ENCODE measurements at places on chromosomes 7 and 10. TPM values are rescaled to one million over a fixed set of nuclear protein-coding genes. Genes with fewer than 3 reads are reported as not detected.

The C10orf53 gene
- total RNA-seq: not detected

The ITGB8 gene
- total RNA-seq: 15.6 TPM

The ASAH2 gene
- total RNA-seq: 5.4 TPM

The TRIM50 gene
- total RNA-seq: 4.6 TPM

DNA sequence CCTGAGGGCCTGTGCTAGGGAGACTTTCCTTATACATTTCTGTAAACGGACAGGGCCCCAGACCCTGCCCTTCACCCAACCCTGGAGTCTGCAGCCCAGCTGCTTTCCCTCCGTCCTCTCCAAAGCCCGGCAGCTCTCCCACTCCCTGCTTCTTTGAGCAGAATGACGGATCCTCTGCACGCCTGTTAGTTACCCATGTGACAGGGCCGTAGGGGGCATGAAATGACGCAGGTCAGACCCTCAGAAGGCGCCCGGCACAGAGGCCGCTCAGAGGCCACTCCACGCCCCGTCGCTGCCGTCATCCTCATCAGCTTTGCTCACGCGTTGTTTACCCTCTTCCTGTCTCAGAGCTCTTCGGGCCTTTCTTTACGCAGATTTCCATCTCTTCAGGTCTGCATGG lies 60.2 kb upstream of the MKRN1 start:
- H3K36me3 ChIP-seq: peaks cover 18% of the 10 kb centered on the region
- DNase-seq: no peak
- H3K27me3 ChIP-seq: no peaks in the 10 kb centered on the region
- peak overlapping the region; percentile 93 for H3K27ac ChIP-seq
- H3K4me1 ChIP-seq: peaks cover 44% of the 10 kb centered on the region
- H3K4me3 ChIP-seq: peak overlapping the region; percentile 67

DNA sequence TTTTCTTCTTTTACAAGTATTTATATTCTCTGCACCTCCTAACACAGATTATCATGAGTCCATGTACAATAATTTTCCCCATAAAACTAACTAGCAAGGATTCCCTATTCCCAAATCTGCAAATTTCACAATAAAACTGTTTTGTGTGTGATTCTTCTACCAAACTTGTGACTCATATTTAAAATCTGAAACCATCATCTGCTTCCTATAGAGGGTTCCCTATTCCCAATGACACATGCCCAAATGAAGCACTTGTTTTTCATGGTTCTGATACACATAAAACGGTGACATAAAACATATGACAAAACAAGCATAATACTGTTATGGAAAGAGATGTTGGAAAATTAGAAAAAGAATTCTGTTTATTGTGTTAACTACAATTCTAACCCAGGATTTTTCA lies 657.6 kb downstream of the PARD3 start:
- no peak overlapping the region for H3K4me3 ChIP-seq
- H3K36me3 ChIP-seq: peaks cover 3% of the 10 kb centered on the region
- no peaks in the 10 kb centered on the region for H3K27me3 ChIP-seq
- DNase-seq: no peak
- H3K27ac ChIP-seq: no peak overlapping the region
- H3K4me1 ChIP-seq: peaks cover 13% of the 10 kb centered on the region

- H3K4me3 ChIP-seq: peak overlapping the region; percentile 24
- no peak overlapping the region for H3K27ac ChIP-seq
- peaks cover 87% of the 10 kb centered on the region for H3K27me3 ChIP-seq
- H3K36me3 ChIP-seq: no peaks in the 10 kb centered on the region
- peaks cover 29% of the 10 kb centered on the region for H3K4me1 ChIP-seq
- DNase-seq: no peak
Observed at GRCh38 chr10:93076871-93077270, 3.2 kb downstream of the CYP26A1 start.

DNA sequence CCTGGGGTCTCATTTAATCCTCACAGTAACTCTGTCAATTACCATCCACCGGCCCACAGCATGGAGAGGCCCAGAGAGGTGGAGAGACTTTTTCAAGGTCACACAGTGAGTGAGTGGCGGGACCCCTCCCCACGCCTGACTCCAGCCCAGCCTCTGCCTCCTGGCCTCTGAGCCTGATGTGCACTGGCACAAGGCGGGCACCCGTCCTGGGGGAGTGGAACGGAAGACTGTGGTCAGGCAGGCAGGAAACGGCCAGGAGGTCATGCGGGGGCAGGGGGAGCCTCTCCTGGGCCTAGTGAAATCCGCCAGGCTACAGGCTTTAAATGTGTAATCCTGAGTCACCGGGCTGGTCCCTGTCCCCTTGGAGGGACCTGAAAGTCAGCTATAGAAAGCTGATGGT lies 32.2 kb downstream of the ZCCHC24 start:
- H3K4me3 ChIP-seq: no peak overlapping the region
- DNase-seq: no peak
- H3K4me1 ChIP-seq: peaks cover 20% of the 10 kb centered on the region
- H3K36me3 ChIP-seq: peaks cover 8% of the 10 kb centered on the region
- H3K27me3 ChIP-seq: peaks cover 3% of the 10 kb centered on the region

- H3K27me3 ChIP-seq: no peaks in the 10 kb centered on the region
- DNase-seq: no peak
- H3K27ac ChIP-seq: no peak overlapping the region
- H3K4me1 ChIP-seq: no peaks in the 10 kb centered on the region
- H3K36me3 ChIP-seq: no peaks in the 10 kb centered on the region
- H3K4me3 ChIP-seq: no peak overlapping the region
Observed at GRCh38 chr7:9488555-9488954, 1055.1 kb downstream of the NXPH1 start.

DNA sequence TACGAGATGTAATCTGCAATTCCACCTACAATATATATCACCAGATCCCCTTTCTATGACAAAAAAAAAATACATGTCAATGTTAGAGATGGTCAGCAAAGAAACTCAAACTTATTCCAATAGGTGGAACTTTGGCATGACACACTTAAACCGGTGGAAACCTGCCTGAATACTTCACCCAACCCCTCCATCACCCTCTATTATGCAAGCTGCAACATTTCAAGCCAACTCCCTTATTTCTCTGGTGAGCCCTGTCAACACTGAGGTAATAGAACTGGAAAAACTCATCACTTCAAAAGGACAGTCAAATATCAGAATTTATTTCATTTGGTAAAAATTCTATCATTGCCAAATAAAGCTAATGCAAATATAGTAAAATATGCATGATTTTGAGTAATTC lies 3.6 kb downstream of the ZNF438 start:
- peak overlapping the region; percentile 59 for H3K27ac ChIP-seq
- peaks cover 21% of the 10 kb centered on the region for H3K4me1 ChIP-seq
- H3K4me3 ChIP-seq: peak overlapping the region; percentile 12
- no peaks in the 10 kb centered on the region for H3K36me3 ChIP-seq
- H3K27me3 ChIP-seq: no peaks in the 10 kb centered on the region
- no peak for DNase-seq

- no peak for DNase-seq
- H3K27me3 ChIP-seq: no peaks in the 10 kb centered on the region
- no peaks in the 10 kb centered on the region for H3K36me3 ChIP-seq
- H3K27ac ChIP-seq: no peak overlapping the region
Observed at GRCh38 chr7:102891693-102892261, 21.0 kb upstream of the LRRC17 start.

DNA sequence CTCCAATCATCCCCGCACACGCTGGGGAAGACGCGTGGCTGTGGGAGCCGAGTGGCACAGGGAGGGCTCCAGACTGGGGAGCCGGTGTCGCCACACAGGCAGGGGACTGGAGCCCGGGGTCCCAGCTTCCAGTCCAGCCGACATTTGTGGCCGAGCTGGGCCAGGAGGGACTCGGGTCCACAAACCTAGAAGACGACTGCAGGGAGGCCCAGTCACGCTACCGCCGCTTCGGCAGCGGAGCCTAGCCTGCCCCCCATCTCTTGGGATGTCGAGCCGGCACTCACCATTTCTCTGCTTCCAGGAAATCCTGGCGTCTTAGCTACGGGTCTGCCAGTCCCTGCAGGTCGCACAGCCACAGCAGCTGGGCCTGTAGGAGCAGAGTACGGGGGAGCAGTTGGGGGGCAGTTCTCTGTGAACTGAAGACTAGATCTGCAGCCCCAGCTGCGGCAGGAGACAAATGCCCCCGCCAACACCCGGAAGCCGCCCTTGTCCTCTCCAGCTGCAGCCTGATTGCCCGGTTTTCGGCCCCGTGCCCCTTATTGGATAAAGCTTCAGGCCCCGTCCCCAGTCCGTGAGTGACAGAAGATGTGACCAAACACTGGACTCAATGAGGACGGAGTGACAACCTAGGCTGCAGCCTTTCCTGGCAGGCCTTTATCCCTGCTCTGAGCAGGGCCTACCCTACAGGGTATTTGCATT lies 270.7 kb downstream of the ZNF33B start:
- no peak overlapping the region for H3K4me3 ChIP-seq
- no peak overlapping the region for H3K27ac ChIP-seq
- no peaks in the 10 kb centered on the region for H3K36me3 ChIP-seq
- no peak for DNase-seq
- H3K4me1 ChIP-seq: no peaks in the 10 kb centered on the region

DNA sequence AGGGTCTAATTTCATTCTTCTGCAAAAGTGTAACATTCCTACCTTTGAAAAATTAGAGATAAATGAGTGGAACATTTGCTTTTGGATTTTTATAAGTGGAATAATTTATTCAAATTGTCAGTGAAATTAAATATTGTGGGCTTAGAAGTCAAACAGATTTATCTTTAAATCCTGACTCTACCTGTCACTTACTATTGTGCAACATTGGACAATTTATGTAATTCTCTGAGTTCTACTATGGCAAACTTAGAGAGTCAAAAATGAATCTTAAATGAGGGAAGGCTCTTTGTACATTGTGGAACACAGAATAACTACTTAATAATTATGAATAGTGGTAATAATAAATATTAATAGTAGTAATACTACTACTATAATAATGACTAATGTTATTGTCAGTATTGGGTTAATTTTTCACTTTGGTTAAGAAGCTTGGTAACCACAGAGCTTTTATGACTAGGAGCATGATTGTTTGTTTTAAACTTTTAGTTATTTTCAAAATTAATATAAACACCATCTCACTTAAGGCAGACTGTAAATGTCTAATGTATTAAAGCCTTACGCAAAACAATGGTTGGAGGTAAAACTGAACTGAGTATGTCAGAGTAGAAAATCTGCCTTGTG lies 70.0 kb downstream of the PRKG1 start:
- no peak overlapping the region for H3K27ac ChIP-seq
- H3K36me3 ChIP-seq: no peaks in the 10 kb centered on the region
- H3K4me1 ChIP-seq: no peaks in the 10 kb centered on the region
- H3K4me3 ChIP-seq: no peak overlapping the region
- no peak for DNase-seq
- no peaks in the 10 kb centered on the region for H3K27me3 ChIP-seq

DNA sequence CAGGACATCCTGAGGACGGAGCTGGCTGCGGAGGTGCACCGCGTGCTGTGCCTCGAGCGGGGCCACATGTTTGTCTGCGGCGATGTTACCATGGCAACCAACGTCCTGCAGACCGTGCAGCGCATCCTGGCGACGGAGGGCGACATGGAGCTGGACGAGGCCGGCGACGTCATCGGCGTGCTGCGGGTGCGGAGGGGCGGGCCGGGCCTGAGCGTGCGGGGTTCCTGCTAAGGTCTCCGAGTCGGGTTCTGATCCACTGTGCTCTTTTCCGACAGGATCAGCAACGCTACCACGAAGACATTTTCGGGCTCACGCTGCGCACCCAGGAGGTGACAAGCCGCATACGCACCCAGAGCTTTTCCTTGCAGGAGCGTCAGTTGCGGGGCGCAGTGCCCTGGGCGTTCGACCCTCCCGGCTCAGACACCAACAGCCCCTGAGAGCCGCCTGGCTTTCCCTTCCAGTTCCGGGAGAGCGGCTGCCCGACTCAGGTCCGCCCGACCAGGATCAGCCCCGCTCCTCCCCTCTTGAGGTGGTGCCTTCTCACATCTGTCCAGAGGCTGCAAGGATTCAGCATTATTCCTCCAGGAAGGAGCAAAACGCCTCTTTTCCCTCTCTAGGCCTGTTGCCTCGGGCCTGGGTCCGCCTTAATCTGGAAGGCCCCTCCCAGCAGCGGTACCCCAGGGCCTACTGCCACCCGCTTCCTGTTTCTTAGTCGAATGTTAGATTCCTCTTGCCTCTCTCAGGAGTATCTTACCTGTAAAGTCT lies 10.4 kb downstream of the ATG9B start:
- peak overlapping the region; percentile 66 for H3K4me3 ChIP-seq
- no peaks in the 10 kb centered on the region for H3K36me3 ChIP-seq
- DNase-seq: no peak
- H3K4me1 ChIP-seq: peaks cover 37% of the 10 kb centered on the region
- peaks cover 53% of the 10 kb centered on the region for H3K27me3 ChIP-seq
- no peak overlapping the region for H3K27ac ChIP-seq

- DNase-seq: no peak
- H3K4me1 ChIP-seq: no peaks in the 10 kb centered on the region
- H3K27me3 ChIP-seq: no peaks in the 10 kb centered on the region
- H3K4me3 ChIP-seq: no peak within 1 kb of the TSS
- no peak within 1 kb of the TSS for H3K27ac ChIP-seq
Observed at GRCh38 chr7:144000020-144000419, at the start of gene OR6B1. TSS of gene OR6B1 (plus strand) at chr7:144000320. CDS start at chr7:144003997, 3,677 bp downstream.

GRCh38 chr10:21993360-21994001 lies 10.0 kb downstream of the DNAJC1 start:
- no peaks in the 10 kb centered on the region for H3K27me3 ChIP-seq
- H3K27ac ChIP-seq: no peak overlapping the region
- no peak overlapping the region for H3K4me3 ChIP-seq
- no peaks in the 10 kb centered on the region for H3K4me1 ChIP-seq
- DNase-seq: no peak
- H3K36me3 ChIP-seq: no peaks in the 10 kb centered on the region

- no peak overlapping the region for H3K4me3 ChIP-seq
- no peaks in the 10 kb centered on the region for H3K27me3 ChIP-seq
- peak overlapping the region; percentile 56 for H3K27ac ChIP-seq
- no peaks in the 10 kb centered on the region for H3K36me3 ChIP-seq
- DNase-seq: no peak
Observed at GRCh38 chr10:533186-533585, 156.3 kb downstream of the DIP2C start.

GRCh38 chr7:28419716-28420115 lies 7.4 kb downstream of the CREB5 start:
- no peak overlapping the region for H3K4me3 ChIP-seq
- H3K27ac ChIP-seq: no peak overlapping the region
- H3K36me3 ChIP-seq: peaks cover 10% of the 10 kb centered on the region
- DNase-seq: no peak
- H3K4me1 ChIP-seq: peaks cover 23% of the 10 kb centered on the region

GRCh38 chr7:130273933-130274255 lies 7.2 kb downstream of the CPA2 start:
- H3K4me1 ChIP-seq: peaks cover 69% of the 10 kb centered on the region
- DNase-seq: no peak
- H3K27ac ChIP-seq: peak overlapping the region; percentile 93
- H3K27me3 ChIP-seq: no peaks in the 10 kb centered on the region
- peak overlapping the region; percentile 82 for H3K4me3 ChIP-seq
- H3K36me3 ChIP-seq: no peaks in the 10 kb centered on the region

All from type B pancreatic cell (in vitro differentiated cells).